Gastroesophageal sphincter (tissue), 4 donors: ENCODE measurements at places on chromosomes 11 and 22. TPM values are rescaled to one million over a fixed set of nuclear protein-coding genes. Genes with fewer than 3 reads are reported as not detected.

DNA sequence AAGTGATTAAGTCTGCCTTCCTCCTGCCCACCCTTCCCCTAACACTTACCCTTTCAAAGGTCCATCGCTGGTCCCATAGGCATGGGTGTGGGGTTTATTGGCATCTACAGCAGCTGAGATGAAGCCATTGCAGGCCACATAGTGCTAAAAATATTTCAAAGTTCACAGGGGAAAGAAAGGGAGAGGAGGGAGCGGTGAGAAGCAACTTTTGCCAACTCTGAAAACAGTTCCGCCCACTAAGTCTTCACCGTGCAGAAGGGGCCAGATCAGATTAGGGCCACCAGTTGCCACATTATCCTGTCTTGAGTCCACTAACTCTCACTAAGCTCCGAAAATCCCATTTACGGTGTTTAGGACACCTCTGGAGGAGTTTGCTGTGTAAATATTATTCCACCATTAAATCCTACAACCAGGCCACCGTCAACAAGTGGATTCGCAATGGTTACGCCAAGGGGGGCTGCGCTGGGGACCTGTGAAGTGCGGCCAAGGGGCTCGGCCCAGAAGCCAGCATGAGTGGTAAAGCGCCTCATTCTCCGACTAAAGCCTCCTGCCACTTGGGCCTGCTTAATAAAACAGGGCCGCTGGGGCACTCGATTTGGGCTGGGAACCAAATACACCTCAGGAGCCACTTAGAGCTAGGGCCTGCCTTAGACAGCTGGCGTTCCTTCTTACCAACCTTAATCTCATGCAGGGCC, 534.9 kb downstream of the MIAT start:
- ATAC-seq: peak; percentile 54

GRCh38 chr11:7088921-7089320, at the start of gene RBMXL2:
TSS of gene RBMXL2 (plus strand) at chr11:7088998. CDS start at chr11:7089121, 123 bp downstream.
- no peak for ATAC-seq

GRCh38 chr22:38940811-38941384, 16.5 kb upstream of the APOBEC3A start:
- no peak for ATAC-seq

HBB gene
- 132 TPM for total RNA-seq

GRCh38 chr11:10651656-10652361, 41.7 kb downstream of the IRAG1 start:
- no peak for ATAC-seq

NAALAD2 gene
- total RNA-seq: 0.66 TPM

DNA sequence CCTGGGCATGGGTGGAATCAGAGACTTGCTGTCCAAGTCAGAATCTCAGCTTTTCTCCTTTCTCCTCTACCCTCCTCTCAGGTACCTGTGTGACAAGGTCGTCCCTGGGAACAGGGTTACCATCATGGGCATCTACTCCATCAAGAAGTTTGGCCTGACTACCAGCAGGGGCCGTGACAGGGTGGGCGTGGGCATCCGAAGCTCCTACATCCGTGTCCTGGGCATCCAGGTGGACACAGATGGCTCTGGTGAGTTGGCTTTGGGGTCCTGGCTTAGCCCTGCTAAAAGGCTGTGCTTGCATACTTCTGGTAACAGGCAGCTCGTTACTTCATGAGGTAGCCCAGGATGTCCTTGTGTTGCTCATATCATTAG, 10.7 kb downstream of the MCM5 start:
- ATAC-seq: no peak
